ENCODE measurements at places on chromosomes 11 and 22.

DNA sequence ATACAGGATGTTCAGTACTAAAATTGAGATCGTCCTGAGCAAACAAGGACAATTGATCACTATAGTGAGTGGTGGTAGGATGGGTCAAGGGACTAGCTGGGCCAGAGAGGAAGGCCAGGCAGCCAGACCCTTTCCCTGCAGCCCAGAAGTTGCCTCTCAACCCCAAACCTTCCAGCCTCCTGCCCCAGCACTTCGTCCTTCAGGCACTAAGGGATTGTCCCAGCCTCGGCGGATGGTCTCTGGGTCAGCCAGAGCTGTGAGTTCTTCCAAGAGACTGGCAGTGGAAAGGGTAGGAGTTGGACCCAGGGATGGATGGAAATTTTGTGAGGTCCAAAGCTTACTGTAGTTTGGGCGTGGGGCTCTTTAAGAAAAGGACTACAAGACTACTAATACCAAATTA is 3.6 kb upstream of the LMO1 start:
- DNase-seq: no peak

- DNase-seq: no peak
These were observed 12.5 kb upstream of the LRRC10B start for GRCh38 chr11:61495801-61496601.

DNA sequence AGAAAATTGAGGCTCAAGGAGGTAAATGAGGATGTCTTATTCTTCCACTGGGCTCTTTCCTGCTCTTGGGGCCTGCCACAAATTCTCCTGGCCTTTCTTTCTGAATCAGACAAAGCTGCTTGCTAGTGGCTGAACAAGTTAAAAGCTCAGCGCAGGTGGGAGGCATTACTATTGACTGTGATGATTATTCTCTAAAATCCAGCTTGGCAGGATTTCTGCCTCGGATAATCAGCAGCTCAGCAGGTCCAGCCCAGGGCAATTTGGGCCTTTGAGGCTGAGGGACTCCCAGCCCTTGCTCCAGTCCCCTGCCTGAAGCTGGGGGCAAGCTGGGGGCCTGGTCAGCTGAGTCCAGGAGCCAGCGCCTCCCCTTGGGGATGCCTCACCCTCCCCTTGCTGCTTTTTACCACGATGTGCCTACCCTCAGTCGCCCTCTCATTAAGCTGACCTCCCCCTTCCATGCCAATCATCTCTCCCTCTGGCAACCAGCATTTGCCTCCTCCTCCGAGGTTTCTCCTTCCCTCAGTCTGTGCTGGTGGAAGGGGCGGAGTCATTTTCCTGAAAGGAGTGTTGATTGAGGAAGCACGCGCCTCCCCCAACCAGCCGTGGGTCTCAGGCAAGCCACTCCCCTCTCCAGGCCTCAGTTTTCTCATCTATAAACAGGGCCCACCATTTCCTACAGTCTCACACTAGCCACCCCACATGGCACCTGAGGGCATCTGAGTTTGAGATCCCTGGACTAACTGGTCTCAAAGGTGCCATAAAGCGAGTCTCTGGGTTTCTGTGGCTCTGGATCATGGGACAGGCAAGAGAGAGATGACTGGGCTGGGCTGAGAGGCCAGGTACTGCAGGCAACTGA is 60.6 kb upstream of the PRDM11 start:
- no peak for DNase-seq

GRCh38 chr11:16772141-16772512 is 33.7 kb downstream of the C11orf58 start:
- DNase-seq: no peak
